ENCODE measurements at places on chromosomes 3 and 15.

DNA sequence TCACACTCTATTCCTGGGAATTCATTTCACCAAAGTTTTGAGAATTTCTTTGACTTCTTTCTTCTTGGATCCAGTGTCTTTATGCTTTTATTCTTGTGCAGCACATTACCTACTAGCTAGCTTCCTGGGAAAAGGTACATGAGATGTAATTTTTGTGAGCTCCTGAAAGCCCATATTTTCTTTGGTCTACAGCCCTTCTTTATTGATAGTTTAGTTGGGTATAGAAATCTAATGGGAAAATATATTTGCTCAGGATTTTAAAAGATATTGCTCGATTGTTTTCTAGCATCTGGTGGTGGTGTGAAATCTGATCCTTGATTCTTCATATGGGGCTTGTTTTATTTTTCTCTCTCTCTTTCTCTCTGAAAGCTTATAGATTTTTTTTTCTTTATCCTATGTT, 45.8 kb downstream of the FOXB1 start:
- no peak for DNase-seq

DNA sequence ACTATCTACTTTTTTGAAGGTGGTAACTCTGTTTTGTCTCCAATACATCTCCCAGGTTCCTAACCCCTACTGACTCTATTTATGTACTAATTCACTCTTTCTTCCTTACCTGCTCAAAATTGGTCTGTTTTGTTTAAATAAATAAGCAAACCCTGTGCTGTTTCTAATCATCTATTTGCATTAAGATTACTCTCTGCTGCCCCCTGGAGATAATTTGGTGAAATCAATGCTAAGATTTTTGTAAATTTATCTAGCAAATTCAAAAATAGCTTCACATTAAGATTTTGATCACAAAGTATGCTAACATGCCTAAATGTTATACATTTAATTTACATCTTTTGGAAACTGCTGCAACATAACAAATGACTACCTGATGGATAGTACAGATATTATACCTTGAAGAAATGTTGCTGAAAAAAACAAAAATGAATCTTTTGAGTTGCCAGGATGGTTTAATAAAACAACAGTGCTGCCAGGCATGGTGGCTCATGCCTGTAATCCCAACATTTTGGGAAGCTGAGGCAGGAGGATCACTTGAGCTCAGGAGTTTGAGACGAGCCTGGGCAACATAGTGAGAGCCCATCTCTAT, 4.4 kb upstream of the CD200R1 start:
- no peak for DNase-seq

- no peak for DNase-seq
These were observed 26.8 kb upstream of the RPL29 start for GRCh38 chr3:52022323-52023100.

- DNase-seq: no peak
These were observed 846 bp upstream of the POLG start for GRCh38 chr15:89335298-89336041.

DNA sequence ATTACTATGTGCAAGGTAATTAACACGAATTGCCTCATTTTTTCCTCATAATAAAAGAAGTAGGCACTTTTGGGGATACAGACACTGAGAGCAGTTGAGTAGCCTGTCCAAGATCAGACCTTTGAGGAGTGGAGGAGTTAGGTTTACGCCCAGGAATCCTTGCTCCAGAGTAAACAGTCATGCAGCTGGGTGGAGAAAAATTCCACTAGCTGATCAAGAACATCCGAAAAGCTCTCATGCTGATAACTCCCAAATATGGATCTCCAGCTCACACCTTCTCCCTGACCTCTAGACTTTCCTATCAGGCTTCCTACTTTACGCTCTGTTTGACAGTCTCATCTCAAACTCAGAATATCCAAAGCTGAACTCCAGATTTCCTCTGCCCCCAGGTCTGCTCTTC, 53.3 kb downstream of the ST6GAL1 start:
- DNase-seq: no peak

DNA sequence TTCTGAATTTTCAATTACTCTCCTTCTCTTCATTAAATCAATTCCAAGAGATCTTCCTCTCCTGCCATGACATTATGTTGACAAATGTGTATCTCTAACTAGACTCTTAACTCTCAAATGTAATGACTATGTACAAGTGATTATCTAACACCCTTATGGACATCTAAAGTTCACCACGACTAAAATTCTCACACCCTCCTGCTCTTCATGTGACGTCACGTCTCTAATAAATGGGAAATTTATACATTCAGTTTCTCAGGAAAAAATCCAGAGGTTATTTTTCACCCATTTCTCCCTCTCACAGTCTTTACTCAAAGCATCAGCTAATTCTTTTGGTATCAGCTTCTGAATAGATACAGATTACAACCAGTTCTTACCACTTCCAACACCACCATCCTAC, 237.5 kb upstream of the EPHA6 start:
- DNase-seq: no peak

DNA sequence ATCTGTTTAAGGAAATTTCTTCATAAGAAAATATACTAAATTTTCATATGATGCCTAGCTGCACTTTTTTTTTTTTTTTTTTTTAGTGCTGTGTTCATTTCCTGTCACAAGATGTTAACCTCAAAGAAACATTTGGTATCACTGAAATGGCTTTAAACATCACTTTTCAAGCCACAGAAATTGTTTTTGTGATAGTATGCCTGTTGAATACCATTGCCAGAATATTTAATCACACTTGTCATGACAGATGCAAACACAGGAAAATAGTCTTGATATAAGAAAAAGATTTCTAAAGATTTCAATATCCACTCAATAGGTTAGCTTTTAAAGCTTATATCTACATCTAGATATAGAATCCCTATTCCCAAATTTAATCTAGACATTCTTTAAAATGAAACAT, 608.5 kb upstream of the AGTR1 start:
- no peak for DNase-seq

- no peak for DNase-seq
These were observed 313.4 kb downstream of the CNTN3 start for GRCh38 chr3:74301056-74301455.

DNA sequence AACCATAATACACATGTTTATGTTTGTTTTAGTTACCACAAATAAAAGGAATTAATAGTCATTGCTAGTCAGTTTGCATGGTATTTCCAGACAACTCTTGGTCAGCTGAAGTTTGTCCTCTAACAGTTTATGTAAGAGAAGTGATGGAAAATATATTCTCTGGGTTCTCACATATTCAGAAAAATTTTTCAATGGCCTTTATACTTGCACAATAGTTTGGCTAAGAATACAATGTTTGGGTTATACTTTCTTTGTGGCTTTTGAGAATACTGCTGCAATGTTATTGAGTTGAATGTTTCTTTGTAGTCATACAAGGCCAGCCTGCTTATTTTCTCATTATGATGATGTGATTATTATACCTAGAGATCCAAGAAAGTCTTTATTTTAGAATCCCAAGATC, 133.9 kb downstream of the RAP2B start:
- no peak for DNase-seq

DNA sequence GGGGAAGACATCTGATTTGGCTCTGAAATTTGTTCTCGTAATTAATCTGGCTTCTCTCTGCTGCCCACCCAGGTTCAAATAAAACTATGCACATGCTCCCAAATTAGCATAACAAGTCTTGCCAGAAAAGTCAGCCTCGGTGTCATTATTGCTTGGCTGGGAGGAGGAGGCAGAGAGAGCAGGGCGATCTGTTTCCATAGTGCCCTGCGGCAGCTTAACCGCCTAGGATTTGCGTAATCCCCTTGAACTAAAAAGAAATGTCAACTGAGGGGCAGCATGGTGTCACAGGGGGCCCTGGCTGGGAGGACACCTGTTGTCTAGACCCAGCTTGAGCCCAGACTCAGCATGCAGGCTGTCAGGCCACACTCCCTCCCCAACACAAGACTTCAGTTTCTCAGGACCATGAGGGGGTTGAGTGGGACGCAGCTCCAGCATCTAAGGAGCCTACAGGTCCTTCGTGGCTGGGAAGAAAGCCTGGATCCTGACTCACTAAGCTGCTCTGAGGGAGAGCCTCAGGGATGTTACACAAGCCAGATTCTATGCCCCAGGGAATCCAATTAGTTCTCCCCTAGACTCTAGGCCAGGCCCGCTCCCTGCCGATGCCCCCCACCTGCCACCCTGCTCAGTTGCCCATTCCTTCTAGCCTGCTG, 17.3 kb downstream of the MRPS11 start:
- no peak for DNase-seq

DNA sequence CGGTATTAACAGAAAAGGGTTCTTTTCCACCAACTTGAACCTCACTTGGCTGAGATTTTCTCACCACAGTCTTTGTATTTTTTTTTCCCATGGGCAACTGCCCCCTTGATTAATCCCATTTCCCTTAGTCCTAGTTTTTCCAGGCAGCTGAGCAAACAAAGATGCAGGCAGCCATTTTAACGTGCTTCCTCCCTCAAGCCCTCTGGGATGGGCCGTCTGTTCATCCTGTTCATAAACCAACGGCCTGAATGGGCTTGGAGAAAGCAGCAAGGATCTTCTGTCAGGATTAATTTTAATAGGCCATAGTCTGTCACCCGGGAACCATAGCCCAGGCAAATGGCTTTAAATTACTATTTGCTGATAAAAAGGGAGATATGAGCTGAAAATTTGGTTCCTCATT, 10.4 kb upstream of the POLR2M start:
- no peak for DNase-seq

DNA sequence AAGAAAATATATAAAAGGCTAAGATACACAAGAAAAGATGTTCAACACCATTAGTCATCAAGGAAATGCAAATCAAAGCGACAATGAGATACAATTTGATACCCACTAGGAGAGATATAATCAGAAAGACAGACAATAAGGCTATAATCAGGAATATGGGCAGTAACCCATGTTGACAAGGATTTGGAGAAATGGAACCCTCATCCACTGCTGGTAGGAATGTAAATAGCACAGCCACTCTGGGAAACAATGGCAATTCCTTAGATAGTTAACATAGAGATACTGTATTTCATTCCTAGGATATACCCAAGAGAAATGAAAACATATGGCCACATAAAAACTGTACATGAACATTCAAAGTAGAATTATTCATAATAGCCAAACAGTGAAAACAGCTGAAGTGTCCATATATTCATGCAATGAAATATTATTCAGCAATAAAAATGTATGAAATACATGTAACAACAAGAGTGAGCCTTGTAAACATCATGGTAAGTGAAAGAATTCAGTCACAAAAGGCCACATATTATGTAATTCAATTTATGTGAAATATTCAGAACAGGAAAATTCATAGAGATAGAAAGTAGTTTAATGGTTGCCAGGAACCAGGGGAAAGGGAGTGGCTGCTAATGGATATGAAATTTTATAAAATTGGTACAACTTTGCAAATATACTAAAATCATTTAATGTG, 18.2 kb upstream of the COL8A1 start:
- DNase-seq: no peak

DNA sequence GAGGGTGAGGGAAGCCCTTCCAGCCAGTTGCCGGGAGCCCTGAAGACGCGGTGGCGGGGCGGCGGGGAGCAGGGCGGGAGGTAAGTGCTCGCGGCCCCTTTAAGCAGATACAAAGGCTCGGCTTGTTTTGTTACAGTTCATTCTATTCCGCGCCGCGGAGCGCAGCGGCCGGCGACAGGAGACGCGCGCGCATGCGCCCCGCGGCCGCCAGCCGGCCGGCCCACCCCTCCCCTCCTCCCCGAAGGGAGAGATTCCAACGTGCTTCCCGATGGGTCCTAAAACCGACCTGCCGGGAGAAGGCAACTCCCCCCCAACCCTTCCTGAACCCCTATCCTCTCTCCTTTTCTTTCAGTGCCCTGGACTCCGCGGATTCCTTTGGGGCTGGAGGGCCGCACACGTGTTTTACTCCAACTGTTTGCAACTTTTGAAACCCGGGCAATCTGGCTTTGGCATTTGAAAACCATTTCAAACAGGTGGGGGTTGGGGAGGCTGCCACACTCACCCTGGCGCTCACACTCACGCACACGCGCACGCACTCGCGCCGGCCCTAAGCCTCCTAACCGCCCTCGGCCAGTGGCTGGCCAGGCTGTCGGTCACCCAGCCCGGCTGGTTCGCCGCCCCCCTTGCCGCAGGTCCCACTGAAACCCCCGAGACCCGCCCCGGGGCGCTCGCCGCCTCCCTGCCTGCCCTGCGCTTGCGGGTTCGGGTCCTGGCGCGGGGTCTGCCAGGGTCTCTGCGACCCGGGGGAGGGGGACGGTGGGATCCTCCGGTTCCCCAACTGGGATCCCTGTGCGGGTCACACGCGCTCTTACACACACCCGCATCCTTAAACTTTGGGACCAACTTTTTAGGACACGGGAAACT, at the start of gene MAGI1:
Gene MAGI1 (minus strand): TSS at position 193 of the 864 bp plus-strand sequence. CDS start 610 bp downstream, outside the sequence.
- DNase-seq: no peak

- no peak for DNase-seq
These were observed 7.2 kb downstream of the RNF13 start for GRCh38 chr3:149820183-149820582.

DNA sequence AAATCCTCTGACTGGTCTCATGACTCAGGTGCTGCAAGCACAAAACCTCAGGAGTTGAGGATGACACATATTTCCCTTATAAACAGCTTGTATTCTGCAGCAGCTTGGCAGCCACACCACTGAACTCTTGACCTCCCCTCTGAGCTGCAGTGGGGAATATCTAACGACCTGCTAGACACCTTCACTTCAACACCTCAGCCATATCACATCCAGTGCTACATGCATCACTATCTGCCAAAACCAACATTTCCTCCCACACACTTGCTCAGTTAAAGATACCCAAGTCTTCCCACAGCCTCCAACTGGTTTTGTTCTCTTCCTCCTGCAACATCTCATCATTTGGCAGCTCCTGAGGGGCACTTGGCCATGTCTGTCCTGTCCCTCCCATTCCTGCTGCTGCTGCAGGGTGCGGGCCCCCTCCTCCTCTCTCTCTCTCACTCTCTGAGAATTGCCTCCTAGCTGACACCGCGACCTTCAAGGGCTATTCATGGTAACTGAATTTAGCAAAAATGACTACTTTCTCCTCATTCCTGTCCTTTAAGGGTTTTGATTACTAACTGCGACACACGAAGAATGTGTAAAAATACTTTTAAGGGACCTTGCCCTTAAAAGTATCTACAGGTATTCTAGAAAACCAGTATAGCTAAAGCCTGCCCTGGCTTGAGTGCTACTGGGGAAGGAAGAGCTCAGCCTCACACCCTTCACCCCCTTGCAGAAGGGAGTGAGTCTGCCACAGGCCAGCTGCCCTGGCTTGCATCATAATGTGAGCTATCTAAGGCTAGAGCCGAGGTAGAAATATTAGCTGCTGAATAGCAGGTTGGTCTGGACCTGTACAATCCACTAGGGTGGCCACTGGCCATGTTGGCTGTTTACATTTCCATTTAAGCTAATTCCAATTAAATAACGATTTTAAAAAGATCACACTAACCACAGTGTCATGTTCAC, 5.0 kb upstream of the CCR9 start:
- peak; percentile 49 for DNase-seq

All from stimulated activated CD8-positive, alpha-beta memory T cell treated with anti-CD3 and anti-CD28 coated beads, Interleukin-7, amount 100 ng/mL, for 4 hours (primary cell).